Right kidney (tissue), 9 donors: ENCODE measurements at places on chromosomes 2 and 18.

GRCh38 chr2:102253753-102254150, 57.6 kb upstream of the IL1RL1 start:
- DNase-seq: no peak

DNA sequence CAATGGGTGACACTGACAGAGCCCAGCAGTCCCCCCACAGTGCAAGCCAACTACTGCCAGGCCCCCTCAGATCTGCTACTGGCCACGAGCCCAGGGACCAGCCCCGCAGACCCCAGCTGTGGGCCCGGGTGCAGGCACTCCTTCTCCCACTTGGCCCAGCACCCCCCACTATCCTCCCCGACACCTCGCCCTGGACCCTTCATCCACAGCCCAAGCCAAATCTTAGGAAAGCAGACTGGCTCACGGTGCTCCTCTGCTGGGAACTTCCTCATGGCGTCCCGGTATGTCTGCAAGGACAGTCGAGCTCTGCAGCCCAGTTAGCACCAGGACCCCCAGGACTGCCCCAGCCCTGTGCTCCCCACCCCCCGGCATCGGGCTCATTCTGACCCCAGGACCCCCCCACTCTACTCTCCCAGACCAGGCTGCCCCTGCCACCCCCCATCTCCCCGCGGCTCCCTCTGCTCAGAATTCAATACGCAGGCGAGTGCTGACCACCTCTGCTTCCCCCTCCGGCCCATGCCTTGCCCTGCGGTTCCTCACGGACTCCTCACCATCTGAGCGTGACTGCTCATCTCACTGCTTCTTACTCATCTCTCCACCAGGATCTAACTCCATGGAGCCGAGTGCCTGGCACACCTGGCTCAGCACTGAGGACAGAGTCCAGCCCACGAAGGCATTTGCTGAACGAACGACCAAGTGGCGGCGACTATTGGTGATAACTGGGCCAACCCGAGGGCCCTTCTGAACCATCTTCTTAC, 85.7 kb downstream of the PXDN start:
- DNase-seq: no peak

DNA sequence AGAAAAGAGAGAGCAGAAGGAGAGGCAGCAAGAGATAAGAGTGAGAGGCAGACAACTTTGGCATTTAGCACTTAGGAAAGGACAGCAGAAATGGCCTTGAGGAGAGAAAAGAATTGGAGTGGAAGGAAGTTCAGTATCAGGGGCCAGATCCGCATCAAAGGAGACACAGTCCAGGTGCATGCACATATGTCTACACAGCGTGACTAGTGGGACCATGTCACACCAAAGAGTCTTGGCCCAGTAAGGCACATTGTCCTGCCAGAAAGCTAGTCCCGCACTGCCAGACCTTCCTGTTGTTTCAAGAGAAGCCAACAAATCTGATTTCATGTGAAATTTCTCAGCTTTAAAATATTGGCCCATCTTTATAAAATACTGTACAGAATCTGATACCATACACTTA, 8.5 kb upstream of the STK39 start:
- DNase-seq: no peak

GRCh38 chr2:227739351-227739750, 6.3 kb upstream of the SCYGR8 start:
- no peak for DNase-seq

GRCh38 chr2:217943446-217944321, 59.1 kb downstream of the TNS1 start:
- peak; percentile 74 for DNase-seq

- DNase-seq: no peak
Measured at GRCh38 chr2:65782186-65782585, 349.8 kb upstream of the SPRED2 start.

- no peak for DNase-seq
Measured at GRCh38 chr18:78323453-78324197, 656.0 kb upstream of the SALL3 start.

DNA sequence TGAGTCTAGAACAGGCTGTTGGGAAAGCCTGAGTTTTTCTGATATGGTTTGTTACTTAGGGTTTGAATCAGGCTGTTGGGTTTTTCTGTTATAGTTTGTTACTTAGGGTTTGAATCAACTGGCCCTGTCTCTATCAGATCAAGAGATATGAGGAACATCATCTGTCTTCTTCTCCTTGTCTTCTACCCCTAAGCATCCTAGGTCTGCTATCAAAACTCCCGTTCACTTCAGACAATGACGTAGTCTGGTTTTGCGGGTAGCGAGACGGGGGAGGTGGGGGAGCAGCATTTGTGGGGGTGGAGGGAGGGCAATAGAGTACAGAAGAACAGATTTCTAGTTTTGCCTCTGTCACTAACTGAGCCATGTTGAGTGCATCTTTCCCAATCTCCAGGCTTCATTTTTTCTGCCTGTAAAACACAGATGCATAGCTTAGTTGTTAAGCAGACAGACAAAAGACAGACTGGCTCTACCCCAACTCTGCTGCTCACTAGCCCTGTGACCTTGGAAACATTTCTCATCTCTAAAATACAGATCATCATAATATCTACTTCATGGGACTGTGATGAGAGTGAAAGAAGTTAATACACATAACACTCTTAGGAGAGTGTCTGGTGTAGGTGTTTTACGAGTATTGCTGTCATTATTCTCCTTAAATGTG, 9.1 kb downstream of the TNP1 start:
- no peak for DNase-seq

GRCh38 chr18:5475267-5475666, 68.5 kb downstream of the EPB41L3 start:
- DNase-seq: no peak

DNA sequence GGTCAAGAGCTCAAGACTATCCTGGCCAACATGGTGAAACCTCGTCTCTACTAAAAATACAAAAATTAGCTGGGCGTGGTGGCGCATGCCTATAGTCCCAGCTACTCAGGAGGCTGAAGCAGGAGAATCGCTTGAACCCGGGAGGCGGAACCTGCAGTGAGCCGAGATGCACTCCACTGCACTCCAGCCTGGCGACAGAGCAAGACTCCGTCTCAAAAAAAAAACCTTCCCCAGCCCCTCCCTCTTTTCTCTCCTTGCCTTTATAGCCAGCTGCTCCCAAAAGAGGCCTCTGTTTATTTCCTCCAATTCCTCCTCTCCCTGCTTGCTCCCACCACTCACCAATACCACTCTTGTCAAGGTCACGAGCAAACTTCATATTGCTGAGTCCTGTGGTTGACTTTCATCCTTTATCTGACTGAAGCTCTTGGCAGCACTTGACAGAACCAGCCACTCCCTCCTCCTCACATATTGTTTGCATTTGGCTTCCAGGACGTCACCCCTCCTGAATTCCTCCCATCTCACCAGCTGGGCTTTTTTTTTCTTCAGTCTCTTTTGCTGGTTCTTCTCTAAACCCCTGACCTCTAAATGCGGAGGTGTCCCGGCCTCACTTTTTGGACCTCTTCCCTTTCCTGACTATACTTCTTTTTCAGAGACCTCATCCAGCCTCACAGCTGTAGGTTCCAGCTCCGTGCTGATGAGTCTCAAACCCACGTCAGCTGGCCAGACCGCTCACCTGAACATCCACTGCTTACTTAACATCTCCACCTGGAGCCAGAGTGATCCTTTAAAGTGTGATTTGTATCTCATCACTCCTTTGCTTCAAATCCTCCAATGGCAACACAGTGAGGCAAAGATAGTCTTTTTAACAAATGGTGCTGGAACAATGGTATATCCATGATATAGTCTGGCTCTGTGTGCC, 84.6 kb upstream of the CAB39 start:
- no peak for DNase-seq

GRCh38 chr2:53104263-53104662, 663.3 kb upstream of the CHAC2 start:
- DNase-seq: no peak

GRCh38 chr18:9437021-9437437, 38.3 kb upstream of the RALBP1 start:
- DNase-seq: peak; percentile 40

DNA sequence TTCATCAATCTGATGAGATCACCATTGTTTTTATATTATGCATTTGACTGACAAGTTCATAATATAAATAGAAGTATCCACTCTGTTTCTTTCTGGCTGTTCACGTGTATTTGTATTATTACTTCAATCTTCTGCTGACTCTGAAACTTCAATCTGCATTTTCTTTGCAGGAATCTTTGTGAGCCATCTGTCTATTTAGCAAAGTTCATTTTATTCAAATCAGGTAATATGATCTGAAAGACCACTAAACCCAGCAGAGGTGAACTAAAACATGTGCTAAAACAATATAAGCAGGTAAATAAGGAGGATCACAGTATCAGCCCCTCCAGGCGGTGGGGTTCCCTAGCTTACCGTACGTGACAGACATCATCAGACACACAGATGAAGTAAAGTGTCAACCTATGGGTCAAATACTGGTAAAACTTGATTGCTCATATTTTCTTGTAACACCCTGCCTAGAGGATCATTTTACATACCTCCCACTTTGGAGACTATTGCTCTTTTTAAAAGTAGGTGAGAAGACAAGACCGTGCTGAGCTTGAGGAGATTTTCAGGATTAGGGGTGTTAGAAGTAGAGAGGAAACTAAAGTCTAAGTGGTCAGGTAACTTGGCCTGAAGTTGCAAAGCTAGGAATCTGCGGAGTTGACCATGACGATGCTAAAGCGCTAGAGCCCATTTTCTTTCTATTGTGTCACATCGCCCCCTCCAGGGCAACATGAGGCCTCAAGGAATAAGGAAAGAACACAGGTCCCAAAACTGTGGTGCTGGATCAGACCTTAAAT, 9.0 kb downstream of the DTNB start:
- peak; percentile 40 for DNase-seq

- DNase-seq: no peak
Measured at GRCh38 chr2:201432038-201432620, 19.1 kb downstream of the TRAK2 start.

DNA sequence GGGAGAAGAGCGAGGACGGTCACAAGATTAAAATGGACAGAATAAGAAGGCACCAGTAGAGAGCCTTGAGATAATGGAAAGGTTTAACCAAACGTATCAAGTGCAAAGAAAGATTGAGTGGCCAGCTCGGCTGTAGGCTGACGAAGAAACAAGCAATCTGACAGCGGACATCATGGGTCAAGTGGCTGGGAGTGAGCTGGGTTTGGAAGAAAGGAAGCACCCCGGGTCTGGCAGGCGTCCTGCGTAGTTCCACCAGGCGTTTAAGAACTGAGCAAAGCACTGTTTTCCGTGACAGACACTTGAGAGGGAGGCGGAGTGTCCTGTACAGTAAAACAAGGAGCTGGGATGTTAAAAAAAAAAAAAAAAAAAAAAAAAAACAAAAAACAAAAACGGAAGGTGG, 27.1 kb downstream of the DAPL1 start:
- DNase-seq: no peak

DNA sequence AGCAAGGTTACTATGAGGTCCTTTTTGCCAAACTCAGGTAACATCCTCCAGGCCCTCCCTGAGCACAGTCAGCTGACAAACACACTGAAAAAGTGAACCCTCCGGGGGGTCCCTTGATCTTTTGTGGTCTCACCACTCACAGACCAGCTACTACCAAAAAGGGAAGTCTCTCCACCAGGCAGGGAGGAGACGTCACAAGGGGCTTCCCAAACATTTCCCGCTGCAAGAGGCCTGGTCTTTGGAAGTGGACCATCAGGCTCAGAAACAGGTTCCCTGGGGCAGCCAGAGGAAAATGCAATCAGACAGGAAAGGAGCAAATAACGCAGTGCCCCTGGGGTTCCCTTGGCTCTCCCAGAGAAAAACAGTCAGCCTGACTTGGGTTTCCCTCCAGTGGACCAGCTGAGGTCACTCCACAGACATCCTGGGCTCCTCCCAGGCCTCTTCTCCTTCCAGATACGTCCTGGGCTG, 38.7 kb upstream of the POMC start:
- DNase-seq: no peak

DNA sequence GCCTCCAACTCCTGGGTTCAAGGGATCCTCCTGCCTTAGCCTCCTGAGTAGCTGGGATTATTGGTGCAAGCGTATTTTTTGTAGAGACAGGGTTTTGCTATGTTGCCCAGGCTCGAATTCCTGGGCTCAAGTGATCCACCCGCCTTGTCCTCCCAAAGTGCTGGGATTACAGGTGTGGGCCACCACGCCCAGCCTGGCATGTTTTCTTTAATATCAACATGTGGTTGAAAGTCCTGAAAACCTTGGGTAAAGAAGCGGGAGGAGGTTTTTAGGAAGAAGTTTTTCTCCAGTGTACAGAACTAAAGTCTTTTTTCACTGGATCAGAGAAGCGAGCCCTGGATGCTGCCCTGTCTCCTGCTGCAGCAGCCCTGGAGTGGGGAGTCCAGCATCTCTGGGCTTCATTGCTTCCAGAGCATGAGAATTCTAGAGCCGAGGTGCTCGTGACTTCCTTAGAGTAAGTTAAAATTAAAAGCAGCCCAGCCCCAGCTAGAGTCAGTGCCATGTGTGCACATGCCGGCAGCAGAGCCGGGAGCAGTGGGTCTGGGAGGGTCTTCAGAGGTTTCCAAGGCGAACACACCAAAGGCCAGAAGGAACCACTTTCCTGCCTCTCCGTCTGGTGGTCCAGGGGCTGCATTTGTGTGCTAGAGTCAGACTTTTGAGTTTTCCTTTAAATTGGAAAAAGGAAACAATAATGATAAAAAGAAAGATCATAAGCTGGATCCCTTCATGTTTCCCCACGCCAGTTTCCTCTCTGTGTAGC, 31.2 kb downstream of the ITGB1BP1 start:
- DNase-seq: no peak

- no peak for DNase-seq
Measured at GRCh38 chr2:104873689-104874054, 19.8 kb downstream of the POU3F3 start.

- DNase-seq: no peak
Measured at GRCh38 chr2:12192762-12193161, 446.3 kb downstream of the LPIN1 start.

- no peak for DNase-seq
Measured at GRCh38 chr18:56473400-56474024, 164.9 kb downstream of the TXNL1 start.

DNA sequence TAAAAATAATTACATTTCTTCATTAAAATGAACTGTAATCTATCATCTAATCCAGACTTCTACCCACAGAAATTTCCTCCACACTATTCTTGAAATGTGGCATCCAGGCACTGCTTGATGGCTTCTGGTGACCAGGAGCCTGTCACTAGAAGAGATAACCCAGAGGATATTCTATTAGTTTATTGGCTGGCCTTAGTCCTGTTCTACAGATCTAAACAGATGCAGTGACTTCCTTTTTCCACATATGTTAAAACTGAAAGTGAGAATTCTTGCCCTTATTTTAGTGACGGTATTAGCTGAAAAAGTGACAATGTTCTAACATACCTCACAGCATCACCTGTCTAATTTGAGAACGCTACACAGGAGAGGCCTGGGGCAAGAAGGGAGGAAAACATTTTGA, 775.4 kb downstream of the TSN start:
- no peak for DNase-seq

DNA sequence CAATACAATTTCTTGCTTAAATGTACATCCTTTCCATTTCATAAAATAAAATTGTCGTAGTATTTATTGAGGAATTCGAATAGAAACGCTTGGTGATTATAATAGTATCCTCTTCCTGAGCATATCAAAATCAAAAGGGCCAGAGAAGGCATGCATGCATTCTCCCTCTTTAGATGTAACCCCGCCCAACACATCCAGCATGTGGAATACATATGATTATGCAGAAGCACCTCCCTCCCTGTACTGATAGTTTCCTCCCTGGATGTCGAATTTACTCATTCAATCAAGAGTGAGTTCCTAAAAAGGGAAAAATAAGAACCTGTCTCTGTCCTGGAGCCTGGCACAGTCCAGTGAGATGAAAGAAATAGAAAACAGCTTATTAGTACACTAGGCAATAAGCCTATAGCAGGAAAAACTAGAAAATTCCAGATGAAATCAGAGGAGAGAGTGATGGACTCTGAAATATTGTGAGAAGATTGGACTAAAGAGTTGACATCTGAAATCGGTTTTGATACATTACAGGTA, 262.9 kb downstream of the RDH14 start:
- no peak for DNase-seq

GRCh38 chr2:234111523-234111922, 61.0 kb downstream of the SPP2 start:
- no peak for DNase-seq
